ENCODE measurements at places on chromosomes 6 and 20. TPM values are rescaled to one million over a fixed set of nuclear protein-coding genes. Genes with fewer than 3 reads are reported as not detected.

Gene NHLRC1
- 0.58 TPM for total RNA-seq

Gene COL9A1
- total RNA-seq: not detected

Gene ADGRG6
- total RNA-seq: 0.05 TPM

Gene PRR18
- not detected for total RNA-seq

Gene LBP
- not detected for total RNA-seq

- no peak overlapping the region for H3K4me3 ChIP-seq
- peaks cover 2% of the 10 kb centered on the region for H3K27me3 ChIP-seq
- H3K27ac ChIP-seq: no peak overlapping the region
- peak; percentile 85 for DNase-seq
- no peaks in the 10 kb centered on the region for H3K36me3 ChIP-seq
Observed at GRCh38 chr6:132530293-132530974, 7.6 kb upstream of the TAAR9 start.
